ENCODE measurements at places on chromosomes 1 and 21. TPM values are rescaled to one million over a fixed set of nuclear protein-coding genes. Genes with fewer than 3 reads are reported as not detected.

The CCDC185 gene
- not detected for total RNA-seq

GRCh38 chr1:156560585-156561163 lies 11.7 kb downstream of the IQGAP3 start:
- DNase-seq, result no peak

DNA sequence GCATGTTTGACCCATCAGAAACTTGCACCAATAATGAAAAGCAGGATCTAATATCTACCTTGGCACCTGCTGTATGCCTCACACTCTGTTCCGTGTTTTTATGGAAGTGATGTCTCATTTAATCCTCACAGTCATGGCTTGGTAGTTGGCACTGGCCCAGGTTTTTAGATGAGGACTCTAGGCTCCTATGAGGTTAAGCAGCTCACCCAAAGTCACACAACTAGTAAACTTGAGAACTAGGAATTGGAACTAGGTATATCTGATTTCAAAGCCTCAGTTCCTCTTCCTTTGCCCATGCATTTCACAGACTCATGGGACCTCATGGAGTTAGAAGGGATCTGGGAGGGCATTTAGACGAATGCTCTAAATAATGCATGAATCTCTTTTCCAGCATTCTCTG lies 21.3 kb upstream of the TARBP1 start:
- no peak for DNase-seq

The VANGL2 gene
- 2.0 TPM for total RNA-seq

The ACKR1 gene
- total RNA-seq, result 16.2 TPM
